ENCODE measurements at places on chromosomes 5 and 9.

- DNase-seq, result no peak
Observed at GRCh38 chr9:4235871-4236804, 63.7 kb downstream of the GLIS3 start.

DNA sequence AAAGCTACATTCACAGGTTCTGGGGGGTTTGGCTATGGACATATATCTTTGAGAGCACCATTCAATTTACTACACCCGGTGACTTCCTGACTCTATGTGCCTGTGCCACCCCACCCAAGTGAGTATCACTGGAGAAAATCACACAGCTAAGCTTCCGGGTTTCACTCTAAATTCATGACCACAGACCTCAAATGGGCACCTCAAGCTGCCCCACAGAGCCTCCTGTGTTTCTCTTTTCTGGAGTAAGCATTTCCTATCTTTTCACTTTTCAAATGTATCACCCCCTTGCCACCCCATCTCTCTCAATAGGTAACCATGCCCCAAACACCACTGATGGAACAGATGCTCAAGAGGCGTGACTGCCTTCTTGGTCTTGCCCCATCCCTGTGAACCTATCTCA is 49.2 kb upstream of the NEK6 start:
- DNase-seq, result no peak

DNA sequence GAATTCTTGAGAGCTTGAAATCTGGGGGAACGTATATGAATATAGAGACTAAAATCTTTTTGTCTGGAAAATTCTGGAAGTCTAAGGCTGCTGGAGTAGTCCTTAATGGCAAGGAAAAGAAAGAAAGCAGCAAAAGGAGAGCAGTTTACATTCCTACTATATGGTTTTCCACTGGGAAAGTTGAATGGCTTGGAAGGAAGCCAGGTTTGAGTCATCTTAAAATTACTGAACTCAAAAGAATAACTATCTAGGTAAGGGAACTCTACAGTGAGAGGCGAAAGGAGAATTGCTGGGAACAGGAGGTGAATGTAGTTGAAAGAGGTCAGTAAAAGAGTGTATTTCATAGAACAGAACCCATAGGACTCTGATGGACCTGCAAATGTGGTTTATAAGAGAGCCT is 258.1 kb upstream of the EDIL3 start:
- DNase-seq, result no peak

DNA sequence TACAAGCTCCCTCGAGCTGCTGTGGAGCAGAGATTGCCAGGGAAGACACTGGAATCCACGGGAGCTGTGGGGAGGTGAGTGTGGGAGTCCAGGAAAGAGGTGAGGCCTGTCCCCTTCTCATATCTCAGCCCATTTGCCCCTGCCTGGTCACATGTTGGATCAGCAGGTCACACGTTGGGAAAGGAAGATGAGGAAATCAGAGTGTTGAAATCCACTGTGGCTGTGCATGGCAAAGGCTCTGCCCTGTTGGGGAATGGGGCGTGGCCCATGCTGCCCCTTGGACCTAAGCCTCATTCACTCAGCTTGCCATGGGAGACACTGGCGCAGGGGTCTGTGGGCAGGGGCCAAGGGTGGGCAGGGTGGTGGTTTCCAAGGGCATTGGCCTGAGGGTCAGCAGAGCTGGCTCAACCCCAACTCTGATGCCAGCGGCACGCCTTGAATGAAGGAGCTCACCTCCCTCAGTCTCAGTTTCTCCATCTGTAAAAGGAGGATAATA is 85.4 kb upstream of the CPEB4 start:
- no peak for DNase-seq

- DNase-seq, result no peak
Observed at GRCh38 chr5:20286512-20286911, 298.5 kb upstream of the CDH18 start.

DNA sequence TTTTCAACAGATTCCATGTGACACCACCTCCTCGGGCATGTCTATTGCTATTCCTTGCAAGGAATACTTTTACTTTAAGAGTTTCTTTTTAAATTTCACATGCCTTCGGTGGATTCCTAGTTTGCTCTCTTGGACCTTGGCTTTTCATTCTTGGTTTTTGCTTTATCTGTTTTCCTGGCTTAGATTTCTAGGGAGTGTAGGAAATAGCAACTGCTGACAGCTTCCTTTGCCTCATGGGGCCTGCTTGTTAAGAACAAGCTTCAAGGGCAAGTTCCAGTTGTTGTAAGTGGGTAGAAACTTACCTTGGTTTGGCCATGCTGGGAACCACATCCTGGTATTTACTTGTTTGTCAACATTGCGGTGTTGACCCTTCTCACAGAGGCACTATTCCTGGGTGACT is 348.5 kb downstream of the DMAC1 start:
- DNase-seq, result no peak

DNA sequence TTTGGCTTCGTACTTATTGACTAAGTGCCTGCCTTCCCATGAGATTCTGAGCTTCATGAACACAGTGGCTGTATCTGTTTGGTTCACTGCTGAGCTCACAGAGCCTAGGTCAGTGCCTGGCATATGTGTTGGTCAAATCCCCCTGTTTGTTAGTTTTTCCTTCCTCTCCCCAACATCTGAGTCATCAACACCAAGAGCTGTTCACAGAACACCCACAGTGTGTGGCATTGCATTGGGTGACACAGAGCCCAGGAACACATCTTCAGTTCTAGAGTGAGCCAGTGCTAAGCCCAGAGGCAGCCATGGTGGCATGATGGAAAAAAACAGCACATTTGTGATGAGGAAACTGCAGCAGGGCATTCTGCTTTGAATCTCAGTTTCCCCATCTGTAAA is 294.6 kb downstream of the SEC61B start:
- no peak for DNase-seq

DNA sequence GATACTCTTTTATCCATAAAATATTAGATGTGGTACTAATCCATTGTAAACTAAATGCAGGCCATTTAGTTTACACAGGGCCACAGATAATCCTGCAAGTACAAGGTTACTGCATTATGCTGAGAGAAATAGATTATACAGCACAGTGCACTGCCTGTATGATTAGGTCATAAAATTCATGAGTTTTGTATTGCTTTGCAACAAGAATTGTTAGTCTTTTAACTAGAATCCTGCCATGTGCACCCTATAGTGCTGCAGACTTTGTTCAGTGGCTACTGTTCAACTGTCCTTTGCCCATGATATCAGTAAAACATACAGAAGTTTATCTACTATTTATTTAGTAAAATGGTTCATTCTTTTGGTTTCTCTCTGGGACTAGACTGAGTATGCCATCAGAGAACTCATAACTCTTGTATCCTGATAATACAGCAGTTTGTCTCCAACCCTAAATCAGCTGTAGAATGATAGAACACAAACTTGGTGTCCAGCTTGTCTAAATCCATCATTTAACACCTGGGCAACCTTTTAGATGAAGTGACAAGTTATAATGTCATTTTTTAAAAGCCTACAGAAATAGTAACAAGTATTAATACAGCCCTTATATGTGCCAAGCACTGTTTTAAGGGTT is 291.2 kb downstream of the TMEM167A start:
- DNase-seq, result no peak

DNA sequence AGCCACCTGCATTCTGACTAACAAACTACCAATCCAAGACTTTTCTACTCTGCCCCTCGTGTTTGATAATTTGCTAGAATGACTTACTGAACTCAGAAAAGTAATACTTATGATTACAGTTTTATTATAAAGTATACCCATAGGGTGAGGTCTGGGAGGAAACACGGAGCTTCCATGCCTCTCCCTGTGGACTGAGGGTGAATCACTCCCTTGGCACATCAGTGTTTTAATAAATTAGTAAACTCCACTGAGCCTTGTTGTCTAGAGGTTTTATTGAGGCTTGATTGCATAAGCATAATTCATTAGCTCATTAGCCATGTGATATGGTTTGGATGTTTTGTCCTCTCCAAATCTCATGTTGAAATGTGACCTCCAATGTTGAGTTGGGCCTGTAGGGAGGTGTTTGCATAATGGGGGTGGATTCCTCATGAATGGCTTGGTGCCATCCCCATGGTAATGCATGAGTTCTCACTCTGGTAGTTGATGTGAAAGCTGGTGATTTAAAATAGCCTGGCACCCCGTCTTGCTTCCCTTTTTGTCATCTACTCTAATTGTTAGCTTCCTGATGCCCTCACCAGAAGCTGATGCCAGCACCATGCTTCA is 233.6 kb upstream of the TRPC7 start:
- DNase-seq, result no peak

Measured in activated gamma-delta T cell treated with Interleukin-2 at 50 U/mL for 16 hours (primary cell).